Activated gamma-delta T cell treated with Interleukin-2 at 50 U/mL for 16 hours (primary cell): ENCODE measurements at places on chromosomes 12 and 14.

DNA sequence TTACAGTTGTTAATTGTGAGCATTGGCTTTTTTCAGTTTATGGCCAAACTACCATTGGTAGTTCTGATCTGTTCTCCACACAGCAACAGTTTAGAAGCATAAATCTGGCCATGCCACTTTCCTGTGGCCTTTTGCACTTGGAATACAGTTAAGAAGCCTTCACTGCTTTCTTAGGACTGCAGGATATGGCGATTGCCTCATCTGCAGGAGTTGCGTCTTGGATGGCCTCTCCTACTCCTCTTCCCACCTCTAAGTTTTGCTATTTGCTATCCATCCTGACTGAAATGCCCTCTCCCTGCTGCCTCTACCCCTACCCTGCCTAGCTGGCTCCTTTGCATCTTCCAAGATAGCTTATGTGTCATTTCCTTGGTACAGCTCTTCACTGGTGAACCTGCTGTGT lies 12.8 kb upstream of the BMAL2 start:
- no peak for DNase-seq

GRCh38 chr14:74962046-74962445 lies 6.6 kb upstream of the PGF start:
- DNase-seq: no peak

GRCh38 chr12:53596920-53597363 lies 29.2 kb downstream of the ATF7 start:
- DNase-seq: no peak

DNA sequence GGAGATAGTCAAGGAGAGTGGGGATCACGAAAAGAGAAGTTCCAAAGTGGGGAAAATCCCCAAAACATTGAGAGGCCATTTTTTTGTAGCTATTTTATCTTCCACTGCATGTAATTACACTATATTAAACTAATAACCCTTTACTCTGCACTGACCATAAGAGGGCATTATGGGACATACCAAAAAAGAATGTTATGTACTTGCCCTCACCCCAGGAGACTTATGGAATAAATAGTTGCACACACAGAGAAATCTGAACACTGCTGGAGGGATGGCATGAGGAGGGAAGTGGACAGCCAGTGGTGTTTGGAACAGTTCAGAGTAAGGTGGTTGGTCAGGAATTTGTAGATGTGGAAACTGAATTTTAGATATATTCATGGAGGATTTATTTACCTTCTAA lies 422.9 kb downstream of the SNAPC1 start:
- DNase-seq: no peak

DNA sequence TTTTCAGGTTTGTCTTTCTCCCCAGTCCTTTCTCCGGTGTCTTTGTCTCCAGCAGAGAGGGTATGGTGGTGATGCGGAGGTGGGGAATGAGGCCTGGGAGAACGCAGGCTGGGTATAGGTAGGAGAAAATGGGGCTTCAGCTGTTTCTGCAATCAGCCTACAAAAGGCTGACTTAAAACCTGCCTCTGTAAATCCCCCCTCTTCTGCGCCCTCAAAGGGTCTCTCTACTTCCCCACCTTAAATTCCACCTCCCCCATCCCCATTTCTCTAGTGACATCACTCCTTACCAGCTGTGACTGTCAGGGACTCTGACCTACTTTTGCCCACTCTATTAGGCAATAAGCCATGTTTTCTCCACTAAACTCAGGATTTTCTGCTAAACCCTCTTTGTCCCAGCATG lies 8.1 kb upstream of the RIMKLB start:
- no peak for DNase-seq

DNA sequence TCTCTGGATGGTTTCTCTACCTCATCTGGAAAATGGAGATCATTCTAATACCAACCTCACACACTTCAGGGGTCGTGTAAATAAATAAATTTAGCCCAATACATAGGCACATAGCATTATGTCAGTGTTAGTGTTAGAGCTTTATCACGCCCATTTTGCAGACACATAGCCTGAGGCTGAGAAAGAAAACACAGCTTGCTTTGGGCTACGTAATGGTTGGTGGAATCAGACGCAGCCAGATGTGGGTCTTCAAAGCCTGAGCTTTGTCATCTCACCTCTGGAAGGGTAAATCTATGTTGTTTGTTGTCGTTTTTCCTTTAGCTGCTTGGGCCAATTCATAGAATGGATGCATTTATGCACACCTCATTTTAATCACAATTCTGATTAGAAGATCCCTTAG lies 191.6 kb downstream of the RBM19 start:
- no peak for DNase-seq

DNA sequence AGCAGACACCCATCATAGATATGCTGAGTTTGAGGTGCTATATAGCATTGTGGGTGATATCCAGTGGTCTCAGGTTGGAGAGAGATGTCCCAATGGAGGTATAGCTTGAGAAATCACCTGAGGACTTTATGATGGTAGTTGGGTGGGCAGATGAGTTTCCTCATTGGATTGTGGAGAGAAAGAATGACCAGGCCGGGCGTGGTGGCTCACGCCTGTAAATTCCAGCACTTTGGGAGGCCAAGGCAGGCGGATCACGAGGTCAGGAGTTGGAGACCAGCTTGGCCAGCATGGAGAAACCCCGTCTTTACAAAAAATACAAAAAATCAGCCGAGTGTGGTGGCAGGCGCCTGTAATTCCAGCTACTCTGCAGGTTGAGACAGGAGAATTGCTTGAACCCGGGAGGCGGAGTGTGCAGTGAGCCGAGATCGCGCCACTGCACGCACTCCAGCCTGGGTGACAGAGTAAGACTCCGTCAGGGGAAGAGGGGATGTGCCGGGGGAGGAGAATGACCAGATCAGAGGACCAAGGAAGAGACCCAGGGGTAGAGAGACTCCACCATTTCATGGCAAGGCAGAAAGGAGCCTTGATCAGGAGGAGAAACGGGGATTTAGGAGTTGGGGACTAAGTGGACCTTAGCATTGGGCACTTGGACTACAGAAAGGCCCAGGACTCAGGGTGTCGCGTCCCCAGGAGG lies 757 bp upstream of the PCK2 start:
- no peak for DNase-seq

DNA sequence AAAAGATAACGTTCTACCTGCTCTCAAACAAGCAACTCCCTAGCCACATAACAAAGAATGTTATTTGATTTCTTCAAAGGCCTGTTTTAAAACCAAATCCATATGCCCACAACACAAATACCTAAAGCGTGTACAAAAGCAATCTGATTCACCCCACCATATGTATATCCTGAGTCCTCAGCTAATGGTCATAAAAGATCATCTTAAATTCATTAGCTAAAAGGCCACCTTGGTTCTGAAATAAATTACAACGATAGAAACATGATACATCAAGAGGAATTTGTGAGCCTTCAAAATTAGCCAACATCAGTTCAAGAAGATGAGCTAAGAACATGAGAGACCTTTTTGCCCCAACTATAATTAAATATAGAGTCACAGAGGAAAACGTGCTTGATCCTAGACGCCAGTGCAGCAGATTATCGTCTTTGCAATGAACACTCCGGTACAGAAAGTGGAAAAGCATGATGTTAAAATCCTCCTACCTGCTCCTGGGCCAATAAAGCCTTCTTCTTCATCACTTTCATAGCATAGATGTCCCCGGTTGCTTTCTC lies 20.0 kb downstream of the CIT start:
- DNase-seq: no peak
